ENCODE measurements at places on chromosomes 16 and 17.

GRCh38 chr17:64092952-64093451 is 36.9 kb downstream of the ERN1 start:
- no peak for DNase-seq

DNA sequence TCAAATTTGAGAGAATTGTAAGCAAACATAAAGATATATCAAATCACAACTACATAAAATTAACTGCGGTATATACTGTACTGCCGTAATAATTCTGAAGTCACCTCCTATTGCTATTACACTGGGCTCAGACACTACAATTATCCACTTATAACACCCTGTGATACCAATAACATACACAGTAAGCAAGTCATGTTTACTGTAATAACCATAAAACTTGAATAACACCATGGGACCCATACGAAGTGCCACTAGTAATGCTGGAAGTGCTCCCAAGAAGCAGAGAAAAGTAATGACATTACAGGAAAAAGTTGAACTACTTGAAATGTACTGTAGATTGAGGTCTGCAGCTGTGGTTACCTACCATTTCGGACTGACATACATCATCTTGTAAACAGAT is 24.0 kb downstream of the CMC2 start:
- DNase-seq = no peak

DNA sequence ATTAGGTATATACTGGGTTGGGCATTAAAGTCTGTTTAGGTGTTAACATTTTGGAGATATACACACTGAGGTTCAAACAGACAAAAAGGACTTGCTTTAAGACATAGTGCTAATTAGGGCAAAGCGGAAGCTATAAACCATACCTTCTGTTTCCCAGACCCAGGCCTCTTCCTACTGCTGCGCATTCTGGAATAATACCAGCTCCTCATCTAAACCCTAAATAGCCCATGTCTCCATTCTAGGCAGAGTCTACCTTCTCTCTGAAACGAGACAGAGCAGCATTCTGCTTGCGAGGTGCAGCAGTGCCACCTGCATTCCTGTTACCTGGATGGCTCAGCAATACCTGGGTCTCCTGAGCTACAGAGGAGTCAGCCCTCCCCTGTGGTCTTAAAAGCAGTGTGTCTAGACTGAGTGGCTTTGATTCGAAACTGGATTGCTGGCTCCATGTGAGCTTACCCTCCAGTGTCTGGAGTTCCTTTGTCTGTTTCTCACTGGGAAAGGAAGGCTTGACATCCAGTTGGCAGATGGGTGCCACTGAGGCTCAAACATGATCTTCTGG is 6.4 kb downstream of the YPEL2 start:
- no peak for DNase-seq

GRCh38 chr16:86508028-86508946 is 2.0 kb upstream of the FOXF1 start:
- DNase-seq = no peak

GRCh38 chr16:51621610-51622009 is 470.5 kb upstream of the SALL1 start:
- no peak for DNase-seq

- no peak for DNase-seq
Measured at GRCh38 chr16:58415003-58415402, 22.7 kb downstream of the GINS3 start.

DNA sequence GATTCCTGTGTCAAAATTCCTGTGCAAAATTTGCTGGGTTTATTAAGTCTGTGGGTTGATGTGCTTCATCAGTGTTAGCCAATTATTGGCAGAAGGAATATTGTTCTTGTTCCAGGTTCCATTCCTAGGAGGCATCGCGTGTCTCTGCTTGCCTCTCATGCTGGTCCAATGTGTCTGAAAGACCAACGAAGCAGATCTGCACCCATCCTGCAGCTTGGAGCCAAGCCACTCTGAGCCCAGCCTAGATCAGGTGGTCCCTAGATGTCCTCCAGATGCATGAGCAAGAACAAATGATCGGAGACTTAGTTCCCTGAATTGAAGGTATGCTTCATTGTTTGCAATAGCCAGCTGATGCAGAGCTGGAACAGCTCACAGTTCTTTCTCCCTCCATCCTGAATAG is 10.5 kb upstream of the PIK3R6 start:
- DNase-seq = no peak

DNA sequence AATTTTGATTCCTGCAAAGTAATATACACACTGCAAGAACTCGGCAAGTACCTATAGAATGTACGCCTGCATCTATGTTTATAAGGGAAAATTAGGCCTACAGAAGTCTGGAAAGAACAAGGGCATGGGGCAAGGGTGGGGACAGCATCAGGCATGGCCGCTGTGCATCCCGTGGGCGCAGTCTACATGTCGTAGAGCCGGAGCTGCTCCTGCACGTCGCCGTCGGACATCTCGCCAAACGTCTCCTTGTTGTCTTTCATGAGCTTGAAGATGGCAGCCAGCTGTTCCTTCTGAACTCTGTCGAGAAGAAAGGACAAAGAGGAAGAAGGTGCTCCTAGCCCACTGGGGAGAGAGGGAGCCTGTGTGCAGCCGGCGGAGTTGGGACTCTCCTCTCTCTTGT is 33.4 kb downstream of the MXRA7 start:
- DNase-seq = no peak

GRCh38 chr17:29215717-29216116 is 30.9 kb upstream of the CRYBA1 start:
- no peak for DNase-seq

DNA sequence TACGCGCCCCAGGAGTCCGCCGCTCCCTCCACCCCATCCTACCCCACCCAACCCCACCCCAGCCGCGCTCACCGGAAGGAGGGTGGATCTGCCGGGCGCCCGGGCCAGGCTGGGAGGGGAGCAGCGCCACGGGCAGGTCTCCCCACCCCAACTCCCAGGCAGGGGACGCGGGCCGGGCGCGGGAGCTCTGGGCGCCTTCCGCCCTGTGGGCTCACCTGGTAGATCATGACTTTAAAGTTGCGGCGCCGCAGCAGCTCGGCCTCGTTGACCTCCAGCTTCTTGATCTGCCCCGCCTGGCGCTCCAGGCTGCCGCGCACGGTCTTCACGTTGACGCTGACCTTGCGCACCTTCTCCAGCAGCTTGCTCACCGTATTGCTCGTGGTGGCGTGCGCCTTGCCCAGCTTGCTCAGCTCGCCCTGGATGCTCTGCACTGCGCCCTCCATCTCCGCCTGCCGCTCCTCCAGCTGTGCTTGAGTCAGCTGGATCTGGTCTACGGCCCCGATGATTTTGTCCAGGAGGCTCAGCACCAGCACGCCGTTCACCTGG is 571 bp downstream of the CAVIN1 start:
- DNase-seq = peak; percentile 74

DNA sequence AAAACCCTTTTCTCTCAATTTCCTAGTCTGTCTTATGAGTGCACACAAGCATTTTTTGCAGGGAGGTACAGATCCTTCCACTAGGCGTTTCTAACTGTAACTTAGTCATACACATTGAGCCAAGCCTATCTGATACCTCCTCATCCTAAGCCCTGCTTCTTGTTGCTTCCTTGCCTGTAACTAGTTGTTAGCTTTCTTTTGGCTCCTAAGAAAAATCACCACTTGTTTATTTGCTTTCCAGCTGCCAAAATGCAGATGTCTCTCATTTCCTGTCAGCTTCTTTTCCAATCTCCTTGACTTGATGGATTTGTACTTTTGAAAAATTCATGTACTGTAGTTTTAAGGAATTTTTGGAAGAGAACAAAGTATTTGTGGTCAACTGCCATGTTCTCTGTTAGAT is 73.7 kb downstream of the TNRC6C start:
- no peak for DNase-seq

- peak; percentile 72 for DNase-seq
Measured at GRCh38 chr16:85530370-85530739, 82.8 kb upstream of the GSE1 start.

DNA sequence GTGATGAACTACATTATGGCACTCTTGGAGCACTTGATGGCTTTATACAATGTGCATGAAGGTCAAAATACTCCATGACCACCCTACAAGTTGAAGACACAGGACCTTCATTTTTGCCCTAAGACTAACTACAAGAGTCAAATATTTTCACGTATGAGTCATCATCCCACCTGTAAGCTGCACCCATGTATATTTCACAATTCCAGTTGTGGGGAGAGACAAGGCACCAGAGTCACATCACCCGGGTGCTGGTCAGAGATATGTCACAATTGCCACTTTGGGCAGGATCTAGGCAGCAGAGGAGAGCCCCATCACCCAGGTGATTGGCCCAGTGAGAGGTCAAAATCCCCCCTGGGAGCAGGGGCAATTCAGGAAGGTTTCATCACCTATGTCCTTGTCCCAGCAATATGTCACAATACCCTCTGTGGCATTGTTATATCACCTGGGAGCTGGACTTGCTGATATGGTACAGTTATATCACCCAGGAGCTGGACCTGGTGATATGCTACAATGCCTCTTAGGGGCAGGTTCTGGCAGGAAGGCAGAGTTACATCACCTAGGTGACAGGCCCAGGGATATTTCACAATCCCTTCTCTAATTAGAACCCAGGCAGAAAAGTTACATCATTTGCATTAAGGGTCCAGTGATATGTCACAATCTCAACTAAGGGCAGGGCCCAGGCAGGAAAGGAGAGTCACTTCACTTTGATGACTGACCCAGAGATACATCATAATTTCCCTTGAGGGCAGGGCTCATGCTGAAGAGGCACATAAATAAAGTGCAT is 1839.2 kb downstream of the TP53TG3F start:
- no peak for DNase-seq

- no peak for DNase-seq
Measured at GRCh38 chr16:29765167-29766032, 12.7 kb upstream of the ZG16 start.

DNA sequence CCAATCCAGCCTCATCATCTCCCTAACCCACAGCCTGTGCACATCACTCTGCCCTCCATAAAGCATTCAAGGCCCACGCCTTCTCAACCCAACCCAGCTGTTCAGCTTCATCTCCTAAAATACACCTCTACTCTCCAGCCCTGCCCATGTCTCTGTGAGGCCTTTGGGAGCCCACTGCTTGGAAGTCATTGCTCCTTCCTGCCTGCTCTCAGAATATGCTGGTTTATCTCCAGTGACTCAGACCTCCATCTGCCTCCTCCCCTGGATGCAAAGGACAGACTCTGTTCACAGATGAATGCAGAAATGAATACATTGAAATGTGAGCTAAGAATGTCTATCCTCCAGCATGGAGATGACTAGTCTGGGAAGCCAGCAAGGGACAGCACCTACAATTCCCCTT is 19.0 kb downstream of the KCNG4 start:
- no peak for DNase-seq

DNA sequence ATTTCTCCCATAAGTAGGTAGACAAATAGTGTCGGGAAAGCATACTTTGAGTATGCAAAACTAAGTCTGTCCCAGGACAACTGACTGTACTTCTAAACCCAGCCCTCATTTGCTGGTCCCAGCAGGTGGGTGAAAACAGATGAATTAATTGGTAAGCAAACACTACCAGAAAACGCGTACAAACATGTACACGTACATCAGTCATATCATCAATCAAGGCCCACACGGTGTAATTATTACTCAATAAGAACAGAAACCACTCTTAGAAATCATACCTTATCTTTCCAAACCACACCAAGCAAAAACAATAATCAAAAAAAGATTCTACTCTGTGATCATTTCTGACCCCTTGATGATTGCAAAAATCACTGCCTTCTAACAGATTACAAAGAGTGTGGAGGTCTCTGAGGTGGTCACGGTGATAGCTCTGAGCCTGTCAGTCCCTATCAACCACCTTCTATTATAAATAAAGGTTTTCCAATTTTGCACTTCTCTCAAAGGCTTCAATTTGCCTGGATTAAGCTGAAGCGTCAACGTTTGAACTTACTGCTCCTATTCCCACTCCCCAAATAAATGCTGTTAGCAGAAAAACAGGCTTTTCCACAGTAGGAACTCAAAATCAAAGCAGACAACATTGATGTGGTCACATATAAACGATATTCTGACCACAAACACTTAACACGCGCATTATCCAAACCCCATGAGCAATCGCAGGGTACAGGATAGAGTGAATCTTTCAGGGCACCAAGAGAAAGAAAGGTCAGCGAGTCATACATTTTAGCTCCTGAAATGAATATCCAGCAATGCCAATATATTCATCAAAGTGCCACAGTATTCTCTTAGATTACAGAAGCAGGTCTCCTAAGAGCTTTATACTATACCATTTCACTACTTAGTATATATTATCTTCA is 211.9 kb downstream of the STX8 start:
- DNase-seq = no peak

DNA sequence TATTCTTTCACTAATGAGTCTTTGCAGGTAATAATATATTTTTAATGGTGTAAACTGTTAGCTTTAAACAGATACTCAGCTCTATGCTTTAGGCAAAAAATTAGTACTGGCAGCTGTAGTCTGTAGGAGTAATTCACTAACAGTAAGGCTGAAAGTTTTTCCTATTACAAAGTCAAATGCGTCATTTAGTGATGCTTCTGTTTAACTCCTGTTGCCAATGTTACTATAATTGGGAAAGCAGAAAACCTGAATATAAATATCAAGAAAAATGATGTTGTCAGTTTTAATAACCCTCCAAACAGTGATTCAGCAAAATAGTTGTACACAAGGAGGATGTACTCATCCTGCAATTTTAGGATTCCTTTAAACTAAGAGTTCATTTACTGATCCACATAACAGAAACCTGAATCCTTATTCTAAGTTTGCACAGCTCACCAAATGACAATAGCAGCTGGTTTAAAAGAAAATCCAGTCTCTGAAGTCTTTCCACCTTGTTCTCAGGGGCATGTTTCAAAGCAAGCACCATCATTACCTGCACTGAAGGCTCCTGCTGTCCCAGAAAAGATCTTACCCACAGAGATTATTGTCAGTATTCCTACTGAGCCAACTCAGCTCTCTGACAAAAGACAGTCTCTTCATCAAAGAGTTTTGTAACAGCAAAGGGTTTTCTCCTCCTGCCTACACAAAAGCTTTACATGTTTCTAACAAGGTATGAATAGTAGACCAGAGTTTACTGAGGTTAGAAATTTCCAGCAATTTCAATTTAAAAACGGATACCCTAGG is 4.2 kb downstream of the CDR2 start:
- no peak for DNase-seq

DNA sequence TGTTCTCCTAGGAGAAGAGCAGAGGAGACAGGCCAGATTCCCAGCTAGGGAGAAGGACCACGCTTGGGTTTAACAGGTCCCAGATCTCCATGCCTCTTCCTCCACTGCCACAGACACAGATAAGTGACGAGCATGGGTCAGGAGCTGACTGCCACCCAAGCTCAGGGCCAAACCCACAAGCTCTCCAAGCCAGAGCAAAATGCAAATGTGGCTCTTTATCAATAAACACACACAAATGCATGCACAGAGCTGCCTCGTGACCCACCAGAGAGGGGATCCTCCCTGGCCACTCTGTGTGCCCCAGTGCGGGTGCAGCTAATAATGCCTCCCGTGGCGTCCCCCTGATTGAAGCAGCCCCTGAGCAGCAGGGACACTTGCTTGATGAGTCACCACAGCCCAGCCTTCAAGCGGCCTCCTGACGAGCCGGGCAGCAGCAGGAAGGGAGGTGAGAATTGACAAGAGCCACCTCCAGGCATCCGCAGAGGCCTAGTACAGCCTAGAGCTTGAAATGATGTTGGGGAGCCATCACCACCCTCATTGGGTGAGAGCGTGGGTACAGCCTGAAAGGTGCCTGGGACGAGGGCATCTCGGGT is 143.9 kb downstream of the CCDC182 start:
- no peak for DNase-seq

- no peak for DNase-seq
Measured at GRCh38 chr17:81132197-81132540, 33.1 kb upstream of the PVALEF start.

All from D341Med (cell line).